K562 (cell line): ENCODE measurements at places on chromosomes 4 and X. TPM values are rescaled to one million over a fixed set of nuclear protein-coding genes. Genes with fewer than 3 reads are reported as not detected.

DNA sequence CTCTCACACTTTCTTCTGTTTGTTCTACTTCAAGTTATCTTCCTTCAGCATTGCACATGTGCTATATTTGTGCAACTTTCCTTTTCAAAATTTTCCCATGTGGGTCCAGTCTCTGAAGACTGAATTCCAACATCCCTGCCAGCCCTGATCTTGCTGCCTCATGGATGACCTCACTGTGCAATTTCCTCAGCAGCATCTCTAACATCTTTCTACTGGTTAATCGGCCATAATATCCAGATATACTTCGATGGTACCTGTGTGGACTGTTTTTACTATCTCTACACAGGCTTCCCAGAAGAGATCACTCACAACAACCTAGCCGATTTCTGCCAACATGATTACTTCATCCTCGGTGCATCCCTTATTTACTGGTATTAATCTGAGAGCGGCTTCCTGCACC, 41.5 kb downstream of the GPM6A start:
- DNase-seq: no peak

The SFRP2 gene
- total RNA-seq: 0.29 and 0.38 TPM in 2 replicates

DNA sequence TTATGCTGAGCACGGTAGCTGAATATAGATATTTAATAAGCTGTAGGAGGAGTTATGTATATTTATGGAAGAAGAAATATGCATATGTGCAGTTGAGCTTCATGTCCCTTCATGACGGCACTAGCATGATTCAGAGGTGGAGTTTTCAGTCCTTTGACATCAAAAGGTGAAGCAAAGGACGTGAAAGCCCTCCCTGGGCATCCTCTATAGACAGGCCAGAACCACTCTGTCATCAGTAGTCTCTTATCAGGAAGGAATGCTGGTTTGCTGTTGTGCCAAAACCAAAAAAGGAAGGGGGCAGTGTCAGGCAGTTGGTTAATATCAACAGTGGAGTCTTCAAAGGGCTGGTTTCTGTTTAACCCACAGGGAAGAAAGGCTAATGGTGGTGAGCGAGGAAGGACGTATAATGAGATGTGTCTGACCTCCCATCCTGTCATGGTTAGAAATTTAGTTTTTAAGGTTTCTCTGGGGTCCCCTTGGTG, 23.5 kb upstream of the IL2 start:
- DNase-seq: no peak

DNA sequence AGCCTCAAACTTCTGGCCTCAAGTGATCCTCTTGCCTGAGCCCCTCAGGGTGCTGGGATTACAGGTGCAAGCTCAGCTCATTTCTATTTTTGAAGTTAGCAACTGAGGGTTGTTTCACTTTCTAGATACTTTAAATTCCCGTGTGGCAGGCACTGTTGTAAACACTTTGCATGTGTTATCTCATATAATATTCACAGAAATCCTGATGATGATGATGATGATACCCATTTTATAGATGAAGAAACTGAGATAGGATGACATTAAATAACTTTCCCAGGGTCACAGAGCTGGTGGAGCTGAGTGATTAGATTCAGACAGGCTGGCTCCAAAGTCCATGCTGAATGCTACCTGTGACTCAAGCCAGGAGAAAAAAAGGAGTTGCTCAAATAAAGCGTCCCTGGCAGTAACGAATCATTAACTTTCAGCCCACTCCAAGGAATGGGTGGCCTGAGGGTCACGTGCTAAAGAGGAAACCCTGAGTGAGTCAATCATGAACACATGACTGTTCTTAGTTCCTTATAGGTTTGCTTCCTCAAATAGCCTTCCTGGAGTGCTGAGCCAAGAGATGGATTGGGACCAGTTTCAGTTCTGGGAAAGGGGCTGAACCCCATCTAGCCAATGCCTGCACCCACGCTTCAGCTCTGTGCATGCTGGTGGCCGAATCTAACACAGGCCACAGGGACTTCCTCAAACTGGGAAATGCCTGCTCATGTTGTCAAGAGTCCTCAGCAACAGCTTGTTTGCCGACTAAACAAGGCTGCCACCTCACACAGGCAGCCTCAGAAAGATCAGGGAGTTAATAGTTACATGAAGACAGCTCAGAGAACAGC, 52.8 kb downstream of the RBM47 start:
- DNase-seq: peak; percentile 48

DNA sequence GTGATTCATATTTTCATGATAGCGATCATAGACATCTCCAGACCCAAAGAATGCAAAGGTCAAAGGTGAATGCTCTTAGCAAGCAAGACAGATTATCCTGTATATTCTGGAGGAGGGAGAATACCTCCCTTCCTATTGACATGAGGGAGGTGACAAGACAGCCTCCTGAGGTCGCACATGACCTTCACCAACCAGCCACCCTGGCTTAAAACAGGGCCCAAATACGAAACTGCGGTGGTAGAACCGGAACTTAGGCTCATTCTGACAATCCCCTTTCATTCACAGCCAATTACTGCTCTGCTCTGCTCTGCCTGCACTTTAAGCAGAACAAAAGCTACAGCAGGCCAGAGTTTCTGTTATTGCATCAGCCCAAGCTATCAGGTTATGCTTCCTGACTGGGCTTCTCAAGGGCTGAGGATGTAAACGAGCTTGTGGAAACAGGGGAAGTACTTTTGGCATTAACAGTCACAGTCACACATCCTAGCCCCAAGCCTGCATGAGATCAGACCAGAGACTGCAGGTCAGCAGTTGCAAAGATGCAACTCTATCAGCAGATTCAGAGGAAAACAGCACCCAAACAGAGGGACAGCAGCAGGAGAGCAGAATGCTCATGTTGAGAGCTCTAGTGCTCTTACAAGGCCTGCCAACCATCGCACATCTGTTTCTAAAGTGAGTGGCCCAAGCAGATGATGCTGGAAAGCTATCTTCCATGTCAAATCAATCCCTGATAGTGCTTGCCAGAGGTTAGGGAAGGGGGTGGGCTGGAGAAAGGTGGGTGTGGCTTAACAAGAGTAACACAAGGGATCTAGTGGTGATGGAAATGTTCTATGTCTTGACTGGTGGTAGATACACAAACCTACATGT, 51.3 kb upstream of the MAP3K15 start:
- DNase-seq: no peak

The ZCCHC12 gene
- total RNA-seq: not detected in 2 replicates

DNA sequence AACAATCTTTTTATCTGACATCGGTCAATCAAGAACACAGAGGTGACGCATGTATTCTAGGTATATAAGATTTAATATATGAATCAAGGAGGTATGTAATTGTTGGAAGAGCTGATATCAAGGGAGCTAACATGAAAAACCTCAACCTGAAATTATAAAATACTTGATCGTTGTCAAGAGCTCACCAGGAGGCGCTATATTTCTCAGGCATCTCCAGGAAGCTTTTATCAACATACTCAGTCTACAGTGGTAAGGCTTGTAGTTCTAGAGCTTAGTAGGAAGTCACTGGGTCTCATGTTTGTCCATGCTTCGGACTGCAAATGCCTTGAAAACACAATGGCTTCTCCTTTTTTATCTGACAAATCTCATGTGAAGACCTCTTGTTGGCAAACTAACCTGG, 156.1 kb downstream of the GRXCR1 start:
- DNase-seq: no peak

- DNase-seq: no peak
Observed at GRCh38 chrX:13927175-13927574, 102.5 kb downstream of the GEMIN8 start.

DNA sequence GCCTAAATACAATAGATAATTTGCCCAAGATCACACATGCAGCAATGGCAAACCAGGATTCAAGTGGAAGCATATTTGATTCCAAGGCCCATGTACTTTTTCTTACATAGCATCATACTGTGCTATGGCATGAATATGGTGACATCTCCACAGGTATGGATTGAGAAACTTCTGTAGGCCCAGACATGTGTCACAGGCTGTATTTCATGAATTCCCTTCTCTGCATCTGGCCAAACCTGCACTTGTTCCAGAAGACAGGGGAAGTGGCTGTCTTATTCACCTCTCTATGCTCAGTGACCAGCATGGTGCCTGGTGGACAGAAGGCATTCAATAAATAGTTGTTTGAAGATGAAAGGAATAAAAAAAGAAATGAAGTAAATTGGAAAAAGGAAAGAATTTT, 77.3 kb upstream of the TMEM164 start:
- no peak for DNase-seq

DNA sequence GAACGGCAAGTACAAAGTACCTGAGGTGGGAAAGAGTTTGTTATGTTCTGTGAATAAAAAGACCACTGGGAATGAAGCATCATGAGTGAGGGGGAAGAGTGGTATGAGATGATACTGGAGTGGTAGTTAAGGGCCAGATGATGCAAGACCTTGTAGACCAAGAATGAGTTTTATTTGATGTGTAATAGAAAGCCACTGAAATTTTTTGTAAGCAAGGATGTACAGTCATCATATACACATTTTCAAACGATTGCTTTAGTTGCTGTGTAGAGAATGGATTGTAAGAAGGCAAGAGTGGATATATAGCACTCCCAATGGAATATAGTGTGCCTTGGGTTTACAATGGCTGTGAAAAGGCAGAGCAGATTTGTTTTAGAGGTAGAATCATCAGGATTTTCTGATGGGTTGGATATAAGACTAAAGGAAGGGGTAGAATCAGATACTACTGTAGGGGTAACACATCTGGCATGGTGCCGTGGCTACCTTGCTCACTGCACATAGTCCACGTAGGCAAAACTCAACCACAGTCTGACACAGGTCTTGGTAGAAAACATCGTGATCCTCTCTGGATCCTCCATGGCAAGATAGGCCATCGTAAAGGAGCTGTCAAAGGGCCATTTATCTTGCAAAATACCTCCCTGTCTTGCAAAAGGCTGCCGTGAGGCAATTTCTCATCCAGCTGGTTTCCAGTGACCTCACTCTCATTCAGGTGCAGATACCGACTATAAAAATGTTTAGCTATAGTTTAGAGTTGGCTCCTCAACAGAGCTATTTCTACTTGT, 14.9 kb downstream of the TIFA start:
- no peak for DNase-seq

- no peak for DNase-seq
Observed at GRCh38 chr4:102139132-102139573, 206.1 kb downstream of the SLC39A8 start.

- DNase-seq: no peak
Observed at GRCh38 chr4:15131551-15131950, 129.3 kb downstream of the CPEB2 start.

DNA sequence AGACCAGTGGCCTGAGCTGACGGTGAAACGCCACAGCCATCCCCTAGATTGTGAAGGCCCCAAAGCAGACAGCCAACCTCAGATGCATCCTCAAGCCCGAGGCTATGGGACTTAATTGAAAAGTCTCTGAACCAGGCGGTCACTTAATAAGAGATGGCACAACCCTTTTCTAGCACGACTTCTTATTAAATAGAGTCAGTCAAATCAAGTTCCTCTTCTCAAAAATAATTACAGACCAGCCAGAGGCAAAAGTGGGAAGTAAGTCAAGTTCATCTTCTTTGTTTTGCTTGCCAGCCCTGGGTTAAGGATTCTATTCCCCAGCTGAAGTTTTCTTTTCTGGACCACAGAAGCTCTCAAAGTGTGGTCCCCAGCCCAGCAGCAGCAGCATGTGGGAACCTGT, 9.7 kb upstream of the SH3KBP1 start:
- DNase-seq: no peak

GRCh38 chr4:112341033-112341432, 43.9 kb downstream of the ALPK1 start:
- DNase-seq: no peak

The UGT2B15 gene
- 0.16 TPM in 1 of 2 replicates, not detected in the other for total RNA-seq

The CPLX1 gene
- total RNA-seq: 2.1 and 3.3 TPM in 2 replicates

DNA sequence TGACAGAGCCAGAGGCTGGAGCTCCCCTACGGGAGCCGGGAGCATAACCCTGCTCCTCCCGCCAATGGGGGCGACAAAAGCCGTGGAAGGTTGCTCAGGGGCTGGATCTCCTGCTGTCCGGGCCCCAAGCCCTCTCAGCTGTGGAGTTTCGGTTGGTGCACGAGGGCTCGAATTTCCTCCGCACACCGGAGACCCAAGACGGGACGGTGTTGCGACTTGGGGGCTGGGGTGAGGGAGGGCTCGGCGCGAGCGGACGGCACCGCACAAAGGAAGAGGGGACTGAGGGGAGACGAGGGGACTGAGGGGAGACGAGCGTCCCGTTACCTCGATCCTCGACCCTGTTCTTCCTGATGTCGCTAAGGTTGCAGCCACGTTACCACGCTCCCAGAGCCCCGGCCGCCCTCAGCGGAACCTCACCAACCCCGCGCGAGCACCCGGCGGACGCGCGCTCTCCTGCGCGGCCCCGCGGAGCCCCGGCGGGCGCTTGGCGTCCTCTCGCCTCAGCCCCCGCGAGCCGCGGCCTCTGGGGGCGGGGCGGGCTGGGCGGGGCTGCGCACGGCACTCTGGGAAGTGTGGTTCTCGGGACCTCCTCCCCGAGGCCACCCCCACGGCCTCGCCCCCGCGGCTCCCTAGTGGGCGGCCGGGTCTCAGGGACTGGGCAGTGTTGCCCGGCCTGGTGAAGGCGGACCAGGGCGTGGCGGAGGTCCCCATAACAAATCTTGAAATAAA, at the start of gene KLHL8:
KLHL8 (minus strand) TSS at position 525 of the 729 bp plus-strand sequence. CDS start 25,079 bp downstream, outside the sequence.
- DNase-seq: peak; percentile 90

DNA sequence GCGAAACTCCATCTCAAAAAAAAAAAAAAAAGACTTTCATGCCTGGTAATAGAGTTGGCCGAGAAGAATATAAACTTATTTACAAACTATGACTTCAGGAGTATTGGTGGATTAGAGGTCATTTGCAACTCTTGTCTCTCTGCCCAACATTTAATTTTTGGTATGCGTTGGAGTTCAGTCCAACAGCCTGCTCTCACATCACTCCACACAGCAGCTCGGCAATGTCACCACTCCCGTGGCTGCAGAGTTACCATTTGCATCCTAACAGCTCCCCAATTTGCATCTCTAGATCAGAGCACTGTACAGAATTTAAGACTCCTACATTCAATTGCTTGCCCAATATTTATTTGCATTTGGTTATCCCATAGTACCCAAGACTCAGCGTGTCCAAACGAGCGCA, 40.9 kb upstream of the AP1AR start:
- no peak for DNase-seq

The MAGEA2B gene
- total RNA-seq: 40.7 and 53.3 TPM in 2 replicates
